ENCODE measurements at places on chromosomes 5 and 9.

- no peak for DNase-seq
Measured at GRCh38 chr5:173765029-173765644, 123.0 kb upstream of the CPEB4 start.

- DNase-seq: no peak
Measured at GRCh38 chr9:12689233-12689632, 4.0 kb upstream of the TYRP1 start.

- DNase-seq: no peak
Measured at GRCh38 chr5:123365156-123365555, 58.0 kb downstream of the CEP120 start.

DNA sequence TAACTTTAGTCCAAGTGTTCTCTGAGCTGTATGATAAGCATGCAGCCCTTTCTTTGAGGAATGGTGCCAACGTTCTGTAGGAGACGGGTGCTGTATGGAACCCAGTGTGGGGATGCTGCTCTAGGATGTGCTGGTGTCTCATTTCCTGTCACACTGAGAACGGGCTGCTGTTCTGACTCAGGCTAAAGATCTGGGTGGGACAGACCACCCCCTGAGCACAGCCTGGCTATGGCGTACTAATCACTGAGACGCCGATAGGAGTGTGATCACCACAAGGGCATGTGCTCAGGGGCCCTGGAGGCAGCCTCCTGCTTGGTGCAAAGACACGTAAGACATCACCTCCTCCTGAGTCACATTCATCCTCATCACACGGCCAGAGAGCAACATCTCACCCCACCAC lies 240.4 kb downstream of the IRX2 start:
- no peak for DNase-seq

DNA sequence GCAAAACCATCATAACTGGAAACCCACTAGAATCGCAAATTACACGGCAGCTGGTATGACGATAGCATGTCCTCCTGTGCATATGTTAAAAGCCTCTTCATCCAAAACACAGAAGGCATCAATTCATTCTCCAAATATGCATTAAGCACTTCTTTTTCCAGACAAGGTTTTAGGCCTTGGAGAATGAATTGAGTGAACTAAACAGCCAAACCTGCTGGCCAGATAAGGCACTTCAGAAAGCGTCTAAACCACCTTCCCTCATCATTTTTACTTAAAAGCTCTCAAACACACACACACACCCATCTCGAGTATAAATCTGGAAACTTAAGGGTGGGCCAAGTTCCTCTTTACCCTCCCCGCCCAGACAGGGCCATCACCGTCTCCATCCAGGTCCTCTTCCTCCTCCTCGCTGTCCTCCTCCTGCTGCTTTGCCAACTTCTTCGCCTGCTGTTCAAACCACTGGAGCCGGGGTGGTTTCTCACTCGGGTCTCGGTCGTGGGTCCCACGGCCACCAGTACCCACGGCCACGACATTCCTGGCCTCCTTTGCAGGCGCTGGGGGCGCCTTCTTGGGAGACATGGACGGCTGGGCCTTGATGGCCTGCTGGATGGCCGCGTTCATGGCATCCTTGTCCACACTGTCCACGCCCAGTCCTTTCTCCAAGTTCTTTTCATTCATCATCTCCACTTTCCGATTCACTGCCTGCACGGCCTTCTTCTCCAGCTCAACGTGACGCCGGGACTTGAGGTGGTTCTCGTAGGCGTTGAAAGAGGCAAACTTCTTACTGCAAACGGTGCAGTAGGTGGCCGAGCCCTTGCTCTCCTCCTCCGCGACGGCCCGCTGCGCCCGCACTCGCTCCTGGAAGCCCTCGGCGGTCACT lies 696 bp downstream of the ZNF622 start:
- DNase-seq: no peak

DNA sequence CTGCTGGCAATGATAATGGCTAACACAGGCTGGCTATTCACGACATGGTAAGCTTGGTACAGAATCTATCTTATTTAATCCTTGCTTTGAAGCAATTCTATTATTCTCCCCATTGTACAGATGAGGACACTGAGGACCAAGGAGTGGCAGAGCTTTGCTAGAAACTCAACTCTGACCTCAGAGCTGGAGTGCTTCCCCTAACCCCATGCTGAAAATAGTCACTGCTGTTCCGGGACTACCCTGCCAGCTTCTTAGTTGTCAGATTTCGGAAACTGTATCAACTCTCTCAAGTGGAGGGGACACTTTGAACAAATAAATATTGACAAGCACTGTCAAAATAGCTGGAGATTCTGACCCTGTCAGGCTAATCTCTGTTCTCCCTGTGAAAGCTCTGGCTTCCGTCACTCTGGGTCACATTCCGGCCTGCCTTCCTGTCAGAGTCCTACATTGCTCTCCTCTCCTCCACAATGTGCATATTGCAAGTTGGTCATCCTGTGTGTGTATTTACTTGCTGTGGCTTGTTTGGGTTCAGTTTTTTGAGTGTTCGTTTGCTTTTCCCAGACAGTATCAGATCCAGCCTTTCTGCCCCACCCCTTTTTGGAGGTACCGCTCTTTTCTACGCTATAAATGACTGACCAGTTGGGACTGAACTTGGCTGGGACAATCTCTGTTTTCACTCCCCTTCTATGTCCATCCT lies 134.3 kb upstream of the MAP1B start:
- DNase-seq: no peak

- DNase-seq: peak; percentile 11
Measured at GRCh38 chr9:129776938-129777768, 24.3 kb upstream of the PTGES start.

Data from stimulated activated CD4-positive, alpha-beta T cell treated with anti-CD3 and anti-CD28 coated beads, Interleukin-12 subunit alpha, Interleukin-12 subunit beta, amount 100 ng/mL, for 4 hours (primary cell).